Dorsolateral prefrontal cortex (tissue), 122 donors: ENCODE measurements at places on chromosomes 5 and 9. TPM values are rescaled to one million over a fixed set of nuclear protein-coding genes. Genes with fewer than 3 reads are reported as not detected.

Gene ORM2
- total RNA-seq, result not detected

Gene ST8SIA4
- total RNA-seq, result 7.3 TPM

Gene PCDHB11
- total RNA-seq, result 6.3 TPM

Gene PCDHA13
- 5.2 TPM for total RNA-seq

Gene TMEM215
- total RNA-seq, result 0.59 TPM

Gene SLC46A2
- total RNA-seq, result 0.62 TPM

Gene ZNF300
- total RNA-seq, result 2.6 TPM

Gene IL13
- not detected for total RNA-seq

Gene ABHD17B
- total RNA-seq, result 50.5 TPM

Gene LRRC19
- total RNA-seq, result not detected

Gene QRFP
- total RNA-seq, result not detected

Gene PCDHB6
- 5.9 TPM for total RNA-seq

Gene TICAM2
- total RNA-seq, result 3.4 TPM

Gene PKD2L2
- total RNA-seq, result not detected

Gene NFIB
- total RNA-seq, result 113 TPM

Gene PNPLA7
- total RNA-seq, result 44.2 TPM

Gene PCDHA7
- total RNA-seq, result 3.3 TPM

Gene ADGRD2
- not detected for total RNA-seq

Gene PLEKHG4B
- 0.62 TPM for total RNA-seq

Gene EFNA5
- 67.1 TPM for total RNA-seq

Gene TEX48
- not detected for total RNA-seq

Gene PCDHB7
- total RNA-seq, result 6.0 TPM

Gene FAM81B
- total RNA-seq, result not detected

Gene FAM169A
- total RNA-seq, result 56.2 TPM

Gene NUTM2G
- total RNA-seq, result not detected

Gene HTR1A
- total RNA-seq, result 10.5 TPM

Gene EGFL7
- 61.6 TPM for total RNA-seq

Gene GLIPR2
- 14.4 TPM for total RNA-seq

Gene BTNL3
- not detected for total RNA-seq

Gene PCDHGB6
- total RNA-seq, result 10.7 TPM

Gene IL9
- not detected for total RNA-seq

Gene ECSCR
- total RNA-seq, result 9.2 TPM

Gene PCDHB15
- 12.7 TPM for total RNA-seq

Gene PCDHB9
- total RNA-seq, result 12.5 TPM

Gene OR1N1
- total RNA-seq, result not detected
